Muscle of arm (tissue), 14 donors: ENCODE measurements at places on chromosomes 2 and 18.

GRCh38 chr2:227000123-227000522, 163.9 kb downstream of the COL4A4 start:
- DNase-seq: no peak

- no peak for DNase-seq
Observed at GRCh38 chr2:203973676-203974075, 37.1 kb downstream of the ICOS start.

DNA sequence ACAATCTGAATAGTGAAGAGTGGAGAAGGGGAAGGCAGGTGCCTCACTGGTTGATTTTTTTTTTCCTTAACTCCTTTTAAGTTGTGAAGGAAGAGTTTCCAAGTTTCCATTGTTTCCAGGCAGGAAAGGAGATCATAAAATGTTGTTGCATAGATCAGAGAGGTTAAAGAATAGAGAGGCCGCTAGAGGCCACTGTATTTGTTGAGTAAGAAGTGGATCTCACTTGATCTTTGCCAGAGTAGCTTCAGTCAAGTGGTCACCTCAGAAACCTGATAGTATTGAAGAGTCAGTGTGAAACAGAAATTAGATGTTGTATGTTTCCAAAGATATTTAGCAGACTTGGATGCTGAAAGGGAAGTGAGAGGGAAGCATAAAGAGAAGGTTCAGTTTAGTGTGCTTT, 17.6 kb downstream of the CTNNA2 start:
- no peak for DNase-seq

- peak; percentile 54 for DNase-seq
Observed at GRCh38 chr2:100802066-100802465, 17.9 kb upstream of the NPAS2 start.

DNA sequence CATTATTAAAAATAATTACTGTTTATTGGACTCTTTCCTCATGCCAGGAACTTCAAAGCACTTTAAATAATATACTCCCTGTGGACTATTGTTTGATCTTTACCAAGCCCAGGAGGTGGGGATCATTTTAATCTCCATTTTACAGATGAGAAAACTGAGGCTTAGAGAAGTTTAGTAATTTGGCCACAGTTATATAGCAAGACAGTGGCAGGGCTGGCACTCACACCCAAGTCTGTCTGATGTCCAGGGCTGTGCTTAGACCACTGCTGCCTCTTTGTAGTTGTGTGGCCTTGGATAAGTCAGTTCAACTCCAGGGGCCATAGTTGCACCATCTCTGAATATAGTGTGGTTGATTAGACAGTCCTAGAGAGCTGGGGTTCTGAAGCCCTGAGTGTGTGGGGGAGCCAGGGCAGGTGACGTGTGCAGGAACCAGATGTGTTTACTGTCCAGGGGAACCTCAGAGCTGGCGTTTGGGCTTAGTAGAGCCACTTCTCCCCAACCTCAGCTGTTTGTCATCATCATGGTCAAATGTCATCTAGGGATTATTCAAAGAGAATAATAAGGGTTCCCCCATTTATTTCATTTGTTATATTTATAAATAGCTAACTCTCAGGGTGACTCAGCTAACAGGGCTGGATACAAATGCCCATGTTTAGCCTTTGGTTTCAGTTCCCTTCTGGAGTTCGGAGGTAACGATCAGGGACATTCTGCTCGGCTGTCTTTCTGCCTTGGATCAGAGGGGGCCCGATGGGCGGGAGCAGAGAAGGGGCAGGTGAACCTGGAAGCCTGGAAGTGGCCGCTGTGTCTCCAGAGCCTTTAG, 68.0 kb downstream of the BOLA3 start:
- no peak for DNase-seq

GRCh38 chr18:11324510-11324909, 175.1 kb upstream of the PIEZO2 start:
- DNase-seq: no peak

- DNase-seq: no peak
Observed at GRCh38 chr2:121355488-121355887, 70.5 kb upstream of the TFCP2L1 start.

GRCh38 chr18:13756261-13756660, 29.8 kb downstream of the RNMT start:
- DNase-seq: no peak

- DNase-seq: no peak
Observed at GRCh38 chr2:221153226-221153625, 418.9 kb downstream of the EPHA4 start.

GRCh38 chr2:74499267-74499939, at the start of gene LBX2:
Gene LBX2 (minus strand): TSS chr2:74499603. CDS start chr2:74499537, 66 bp downstream.
- DNase-seq: no peak
